ENCODE measurements at places on chromosomes 4 and X. TPM values are rescaled to one million over a fixed set of nuclear protein-coding genes. Genes with fewer than 3 reads are reported as not detected.

Gene DCAF12L2
- polyA plus RNA-seq = 19.2 TPM

Gene FAAH2
- polyA plus RNA-seq = 0.89 TPM

Gene TENM3
- polyA plus RNA-seq = 11.0 TPM

Gene GAGE1
- not detected for polyA plus RNA-seq

Gene NHSL2
- polyA plus RNA-seq = 7.3 TPM

Gene IL2
- polyA plus RNA-seq = not detected

Gene RENBP
- polyA plus RNA-seq = 5.9 TPM

Gene PABPC4L
- polyA plus RNA-seq = 8.2 TPM

Gene SAGE1
- polyA plus RNA-seq = not detected

Gene CXCR3
- 0.09 TPM for polyA plus RNA-seq

Gene PDCL2
- not detected for polyA plus RNA-seq

Gene EVC
- polyA plus RNA-seq = 20.5 TPM

Gene RAB39B
- 0.36 TPM for polyA plus RNA-seq

Gene FAM9C
- 0.15 TPM for polyA plus RNA-seq

Gene IGSF1
- polyA plus RNA-seq = 82.8 TPM

Gene PPEF2
- not detected for polyA plus RNA-seq
